ENCODE measurements at places on chromosomes 2 and 18.

GRCh38 chr2:227864161-227864756 lies 7.2 kb upstream of the DAW1 start:
- no peak overlapping the region for H3K4me3 ChIP-seq
- no peak overlapping the region for H3K27ac ChIP-seq
- no peaks in the 10 kb centered on the region for H3K36me3 ChIP-seq
- no peaks in the 10 kb centered on the region for H3K27me3 ChIP-seq
- no peak for DNase-seq

- no peak overlapping the region for H3K27ac ChIP-seq
- H3K4me3 ChIP-seq: no peak overlapping the region
- H3K4me1 ChIP-seq: no peaks in the 10 kb centered on the region
- DNase-seq: no peak
- H3K27me3 ChIP-seq: no peaks in the 10 kb centered on the region
Observed at GRCh38 chr2:23836971-23837565, 89.9 kb downstream of the ATAD2B start.

DNA sequence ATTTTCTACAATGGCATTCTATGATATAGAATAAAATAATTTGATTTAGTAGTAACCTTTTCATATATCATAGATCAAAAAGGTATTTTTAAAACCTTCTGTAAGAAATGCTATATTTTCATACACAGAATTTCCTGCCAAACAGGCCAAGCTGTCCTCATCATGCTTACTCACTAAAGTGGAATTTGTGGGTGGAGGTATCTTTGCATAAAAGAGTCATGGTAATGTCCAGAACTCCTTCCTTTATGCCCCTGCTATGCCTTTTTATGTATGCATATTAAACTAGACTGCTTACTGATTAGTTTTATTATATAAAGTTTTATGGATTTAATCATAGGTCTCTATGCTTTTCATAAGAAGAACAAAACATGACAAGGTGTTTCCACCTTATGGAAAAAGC lies 27.5 kb upstream of the MARCHF7 start:
- no peak overlapping the region for H3K27ac ChIP-seq
- H3K4me1 ChIP-seq: no peaks in the 10 kb centered on the region
- no peaks in the 10 kb centered on the region for H3K36me3 ChIP-seq
- no peak for DNase-seq

DNA sequence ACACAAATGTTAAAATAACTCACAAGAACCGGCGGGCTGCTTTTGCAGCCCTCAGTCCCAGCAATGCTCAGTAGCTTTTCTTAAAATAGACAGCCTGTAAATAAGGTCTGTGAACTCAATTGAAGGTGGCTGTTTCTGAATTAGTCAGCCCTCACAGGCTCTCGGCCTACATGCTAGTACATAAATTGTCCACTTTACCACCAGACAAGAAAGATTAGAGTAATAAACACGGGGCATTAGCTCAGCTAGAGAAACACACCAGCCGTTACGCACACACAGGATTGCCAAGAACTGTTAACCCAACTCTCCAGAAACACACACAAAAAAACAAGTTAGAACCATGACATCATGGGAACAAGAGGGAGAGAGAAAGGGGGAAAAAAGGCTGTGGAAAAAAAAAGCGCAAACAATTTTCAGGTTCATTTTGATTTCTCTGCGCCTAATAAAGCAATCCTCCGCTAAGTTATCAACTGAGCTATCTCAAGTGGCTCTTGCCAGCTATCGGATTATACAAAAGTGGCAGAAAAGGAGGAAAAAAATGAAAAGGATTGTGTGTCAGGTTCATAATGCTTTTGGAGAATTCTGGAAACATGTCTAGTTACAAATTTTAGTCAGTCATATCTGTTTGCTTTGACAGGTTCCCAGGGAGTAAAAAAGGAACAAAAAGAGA lies 89.1 kb downstream of the ZEB2 start:
- peak overlapping the region; percentile 35 for H3K27ac ChIP-seq
- H3K4me3 ChIP-seq: no peak overlapping the region
- H3K36me3 ChIP-seq: peaks cover 9% of the 10 kb centered on the region
- H3K4me1 ChIP-seq: no peaks in the 10 kb centered on the region

DNA sequence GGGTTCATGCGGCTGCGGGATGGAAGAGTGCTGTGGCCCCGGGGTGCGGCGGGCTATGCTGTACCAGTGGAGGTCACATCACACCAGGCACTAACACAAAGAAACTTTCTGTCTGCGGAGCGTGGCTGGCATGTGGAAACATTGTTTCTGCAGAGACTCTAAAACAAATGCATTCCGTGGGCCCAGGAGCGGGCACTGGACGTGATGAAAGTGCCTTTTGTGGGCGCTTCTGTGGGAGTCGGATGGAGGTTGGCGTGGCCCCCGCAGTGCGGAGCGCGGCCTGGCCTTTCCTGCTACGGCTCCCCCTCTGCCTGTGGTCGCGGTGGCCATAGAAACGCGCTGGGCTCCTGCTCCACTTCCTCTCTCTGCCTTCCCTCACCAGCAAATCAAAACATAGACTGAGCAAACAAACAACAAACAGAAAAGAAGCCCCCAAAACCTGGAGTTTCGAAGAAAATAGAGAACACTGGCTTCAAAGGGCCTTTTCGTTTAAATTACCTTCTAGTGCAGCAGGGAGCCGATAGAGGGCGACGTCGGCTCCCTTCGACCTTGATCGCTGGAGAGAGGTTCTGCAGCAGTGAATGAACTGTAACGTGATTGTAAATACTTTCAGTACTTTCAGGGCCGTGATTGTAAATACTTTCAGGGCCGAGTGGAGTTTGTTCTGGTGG lies 51.4 kb downstream of the KIF5C start:
- H3K4me3 ChIP-seq: peak overlapping the region; percentile 8
- H3K27me3 ChIP-seq: no peaks in the 10 kb centered on the region
- DNase-seq: peak; percentile 59

Data from stomach (tissue), 19 donors.